ENCODE measurements at places on chromosomes 11 and 22.

DNA sequence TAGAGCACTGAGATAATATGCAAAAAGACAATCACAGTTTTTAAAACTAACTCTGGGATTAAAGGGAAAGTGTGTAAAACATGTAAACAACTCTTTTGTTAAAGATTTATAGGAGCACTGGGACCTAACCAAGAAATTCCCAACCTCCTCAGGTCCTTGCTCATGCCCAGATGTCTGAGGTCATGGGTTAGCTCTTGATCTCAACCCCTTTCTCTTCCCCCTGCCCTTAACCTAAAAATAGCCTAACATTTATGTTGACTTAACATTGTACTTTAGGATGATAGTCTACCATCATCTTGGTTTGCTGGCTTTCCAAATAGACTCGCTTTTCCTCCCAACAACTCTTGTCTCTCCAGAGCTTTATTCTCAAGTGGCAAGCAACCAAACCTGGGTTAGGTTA, 258.2 kb upstream of the FAT3 start:
- DNase-seq, result no peak

GRCh38 chr22:26426924-26427323, 2.1 kb upstream of the ASPHD2 start:
- DNase-seq, result no peak

DNA sequence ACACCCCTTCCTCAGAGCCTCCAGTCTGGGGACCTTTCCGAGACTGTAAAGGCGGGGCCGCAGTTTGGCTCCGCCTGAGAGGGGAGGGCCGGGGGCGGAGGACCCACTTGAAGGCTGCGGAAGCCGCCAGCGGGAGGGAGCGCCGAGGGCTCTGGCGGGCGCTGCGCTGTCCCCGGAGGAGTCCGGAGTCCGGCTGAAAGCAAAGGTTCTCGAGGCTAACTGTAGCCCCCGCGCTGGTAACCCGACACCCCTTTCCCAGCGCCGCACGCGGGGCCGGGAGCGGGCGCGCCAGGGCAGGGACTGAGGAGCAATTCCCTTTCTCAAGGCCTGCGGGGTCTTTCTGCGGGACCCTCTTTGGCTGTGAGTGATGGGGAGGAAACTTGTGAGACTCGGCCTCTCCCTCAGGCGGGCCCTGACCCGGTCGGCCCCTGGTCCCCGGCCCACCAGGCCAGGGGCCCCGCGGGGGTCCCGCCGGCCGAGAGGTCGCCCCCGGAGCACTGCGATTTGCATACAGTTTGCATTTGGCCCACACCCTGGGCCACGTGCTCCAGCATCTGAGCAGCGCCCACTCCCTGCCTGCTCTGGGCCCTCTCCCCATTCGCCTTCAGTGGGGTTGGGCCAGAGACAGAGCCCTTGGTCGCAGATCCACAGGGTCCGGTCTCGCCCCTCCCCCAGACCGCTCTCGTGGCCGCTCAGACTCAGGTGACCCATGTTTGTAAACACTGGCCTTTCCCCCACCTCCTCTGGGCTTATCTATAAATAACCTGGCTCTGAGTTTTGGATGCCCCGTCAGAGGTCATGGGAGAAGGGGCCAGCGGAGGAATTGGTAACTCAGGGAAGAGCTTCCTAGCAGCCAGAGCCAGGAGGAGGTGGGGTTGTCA, 519 bp upstream of the ART5 start:
- DNase-seq, result peak; percentile 26

- DNase-seq, result no peak
Observed at GRCh38 chr11:7364660-7365059, 113.0 kb downstream of the SYT9 start.

DNA sequence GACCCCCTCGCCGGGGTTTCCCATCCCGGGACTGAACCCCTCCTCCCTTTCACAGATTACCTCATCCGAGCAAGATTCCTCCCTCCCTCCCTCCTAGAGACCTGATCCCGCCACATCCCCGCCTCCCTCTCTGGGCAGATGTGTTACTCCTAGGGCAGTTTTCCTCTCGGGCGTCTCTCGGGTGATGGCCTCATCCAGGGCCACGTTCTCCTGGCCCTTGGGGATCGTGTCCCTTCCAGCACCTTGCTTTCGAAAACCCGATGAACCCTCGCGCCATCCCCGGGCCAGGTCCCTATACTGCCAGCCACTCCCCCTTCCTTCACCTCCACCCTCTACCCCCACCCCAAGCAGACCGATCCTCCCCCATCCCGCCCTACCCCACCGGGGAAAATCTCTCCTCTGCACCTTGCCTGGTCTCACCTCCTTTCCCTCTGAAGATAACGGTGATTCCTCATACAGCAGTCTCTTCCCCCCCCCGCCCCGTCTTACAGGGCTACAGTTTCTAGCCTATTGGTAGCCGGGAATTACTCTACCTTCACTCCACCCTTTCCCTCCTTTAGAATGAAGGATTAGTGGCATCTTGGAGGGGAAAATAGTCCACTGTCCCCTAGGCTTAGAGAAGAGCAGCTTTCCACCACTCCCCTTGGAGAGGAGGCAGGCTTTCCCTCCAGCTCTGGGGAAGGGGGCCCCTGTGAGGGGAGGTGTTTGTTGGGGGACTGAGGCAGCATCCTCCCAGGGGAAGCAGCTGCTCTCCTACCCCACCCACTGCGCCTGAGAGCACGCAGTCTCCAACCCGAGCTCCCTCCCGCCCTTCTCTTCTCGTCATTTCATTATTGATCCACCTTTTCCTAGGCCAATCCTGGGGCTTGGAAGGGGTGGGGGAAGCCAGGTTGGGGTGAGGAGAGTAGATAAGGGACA, 1.2 kb downstream of the KMT2A start:
- no peak for DNase-seq

- no peak for DNase-seq
Observed at GRCh38 chr11:109422870-109423465, 978 bp downstream of the C11orf87 start.

- no peak for DNase-seq
Observed at GRCh38 chr11:63874511-63874910, 35.6 kb downstream of the MARK2 start.

DNA sequence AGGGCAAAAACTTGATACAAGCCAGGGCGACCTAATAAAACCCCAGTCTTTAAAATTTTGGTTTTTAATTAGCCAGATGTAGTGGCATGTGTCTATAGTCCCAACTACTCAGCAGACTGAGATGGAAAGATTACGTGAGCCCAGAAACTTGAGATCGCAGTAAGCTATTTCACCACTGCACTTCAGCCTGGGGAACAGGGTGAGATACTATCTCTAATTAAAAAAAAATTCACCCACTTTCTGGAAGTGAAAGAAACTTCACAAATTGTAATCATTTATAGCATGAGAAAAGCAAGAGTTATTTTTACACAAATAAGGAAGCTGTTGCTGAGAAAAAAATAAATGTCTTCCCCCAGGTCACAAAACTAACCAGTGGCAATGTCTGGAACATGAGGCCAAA, 882 bp upstream of the GLYATL2 start:
- DNase-seq, result no peak

DNA sequence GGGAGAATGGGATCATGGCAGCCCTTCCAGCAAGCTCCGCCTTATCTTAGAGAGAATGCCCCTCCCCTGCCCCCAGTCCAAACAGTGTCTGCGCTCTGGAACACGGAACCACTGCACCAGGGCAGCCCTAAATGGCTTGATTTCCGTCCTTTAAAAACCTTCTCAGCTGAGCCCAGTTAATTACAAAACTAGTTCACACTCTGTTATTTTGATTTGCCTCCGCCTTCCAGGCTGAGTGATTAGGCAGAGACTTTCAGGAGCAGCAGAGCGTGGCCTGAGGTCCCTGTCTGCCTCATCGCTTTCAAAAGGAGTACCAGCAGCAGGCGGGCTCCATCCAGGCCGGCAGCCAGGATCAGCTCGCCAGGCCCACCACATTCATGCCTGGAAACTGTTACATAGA, 313.0 kb downstream of the BRD1 start:
- DNase-seq, result no peak

DNA sequence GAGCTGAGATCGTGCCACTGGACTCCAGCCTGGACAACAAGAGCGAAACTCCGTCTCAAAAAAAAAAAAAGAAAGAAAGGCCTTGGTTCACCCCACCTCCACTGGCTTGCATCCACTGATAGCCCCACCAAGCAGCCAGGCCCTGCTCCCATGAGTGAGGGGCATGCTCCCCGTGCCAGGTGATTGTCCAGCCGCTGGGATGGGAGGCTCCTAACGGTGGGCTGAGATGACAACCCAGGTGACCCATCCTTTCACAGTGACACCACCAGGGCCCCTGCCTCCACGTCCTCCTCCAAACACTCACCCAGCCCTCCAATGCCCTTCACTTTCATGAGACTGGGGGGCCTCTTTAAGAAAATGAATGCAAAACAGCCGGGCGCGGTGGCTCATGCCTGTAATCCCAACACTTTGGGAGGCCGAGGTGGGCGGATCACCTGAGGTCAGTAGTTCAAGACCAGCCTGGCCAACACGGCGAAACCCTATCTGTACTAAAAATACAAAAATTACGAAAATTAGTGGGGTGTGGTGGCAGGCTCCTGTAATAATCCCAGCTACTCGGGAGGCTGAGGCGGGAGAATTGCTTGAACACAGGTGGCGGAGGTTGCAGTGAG, 8.6 kb upstream of the DERL3 start:
- no peak for DNase-seq

DNA sequence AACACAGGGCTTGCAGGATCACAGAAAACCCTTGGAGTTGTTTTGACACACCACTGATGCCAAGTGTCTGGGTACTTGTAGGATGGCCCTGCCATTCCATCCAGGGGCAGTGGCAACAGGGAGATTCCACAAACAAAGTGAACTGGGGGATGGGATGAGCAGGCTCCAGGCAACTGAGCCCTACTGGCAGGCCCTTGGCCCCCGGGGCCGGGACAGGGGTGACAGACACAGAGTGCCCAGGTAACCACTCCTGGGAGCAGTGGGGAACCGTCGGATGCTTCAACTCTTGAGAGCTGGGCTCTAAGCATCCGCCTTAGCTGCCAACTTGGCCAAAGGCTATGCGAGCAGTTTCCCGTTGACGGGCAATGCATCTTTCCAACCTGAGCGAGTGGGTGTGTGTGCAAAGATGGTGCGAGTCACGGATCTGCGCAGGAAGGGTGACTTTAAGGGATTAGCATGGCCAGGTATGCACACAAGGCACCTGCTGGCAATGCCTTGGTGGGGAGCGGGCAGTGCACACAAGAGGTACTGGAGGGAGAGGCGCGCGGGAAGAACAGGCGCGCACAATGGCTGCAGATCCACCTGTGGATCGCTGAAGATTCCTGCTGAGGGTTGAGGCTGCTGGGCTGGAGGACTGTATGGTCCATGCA, 83.1 kb upstream of the PRODH start:
- DNase-seq, result no peak

- DNase-seq, result no peak
Observed at GRCh38 chr11:105227363-105227762, 87.8 kb upstream of the CARD18 start.

DNA sequence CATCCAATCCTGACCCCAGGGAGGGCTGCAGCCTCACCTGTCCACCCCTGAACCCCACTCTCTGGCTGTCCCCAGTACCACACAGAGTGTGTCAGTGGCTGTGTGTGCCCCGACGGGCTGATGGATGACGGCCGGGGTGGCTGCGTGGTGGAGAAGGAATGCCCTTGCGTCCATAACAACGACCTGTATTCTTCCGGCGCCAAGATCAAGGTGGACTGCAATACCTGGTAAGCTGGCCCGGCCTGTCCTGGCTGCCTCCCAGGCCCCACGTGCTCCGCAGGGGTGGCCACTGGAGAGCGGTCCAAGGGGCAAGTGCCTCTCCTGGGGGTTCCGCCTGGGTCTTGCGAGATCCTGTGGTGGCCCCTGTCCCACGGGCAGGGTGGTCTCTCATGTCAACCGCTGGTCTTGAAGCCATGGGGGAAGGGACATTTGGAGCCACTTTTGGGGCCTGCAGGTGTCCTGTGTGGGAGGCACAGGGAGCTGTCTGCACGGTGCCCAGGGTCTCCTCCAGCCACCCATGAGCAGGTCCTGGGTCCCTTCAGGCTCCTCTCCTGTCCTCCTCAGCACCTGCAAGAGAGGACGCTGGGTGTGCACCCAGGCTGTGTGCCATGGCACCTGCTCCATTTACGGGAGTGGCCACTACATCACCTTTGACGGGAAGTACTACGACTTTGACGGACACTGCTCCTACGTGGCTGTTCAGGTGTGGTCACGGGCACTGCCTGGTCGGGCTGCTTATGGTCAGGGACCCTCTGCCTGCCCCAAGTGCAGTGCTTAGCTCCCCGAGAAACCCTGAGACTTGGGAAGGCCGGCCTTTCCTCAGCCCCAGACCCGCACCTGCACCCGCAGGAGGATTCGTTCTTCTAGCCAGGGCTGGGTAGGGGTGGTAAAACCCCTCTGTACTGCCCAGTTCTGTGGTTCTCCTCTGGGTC, 11.8 kb downstream of the MUC2 start:
- no peak for DNase-seq

DNA sequence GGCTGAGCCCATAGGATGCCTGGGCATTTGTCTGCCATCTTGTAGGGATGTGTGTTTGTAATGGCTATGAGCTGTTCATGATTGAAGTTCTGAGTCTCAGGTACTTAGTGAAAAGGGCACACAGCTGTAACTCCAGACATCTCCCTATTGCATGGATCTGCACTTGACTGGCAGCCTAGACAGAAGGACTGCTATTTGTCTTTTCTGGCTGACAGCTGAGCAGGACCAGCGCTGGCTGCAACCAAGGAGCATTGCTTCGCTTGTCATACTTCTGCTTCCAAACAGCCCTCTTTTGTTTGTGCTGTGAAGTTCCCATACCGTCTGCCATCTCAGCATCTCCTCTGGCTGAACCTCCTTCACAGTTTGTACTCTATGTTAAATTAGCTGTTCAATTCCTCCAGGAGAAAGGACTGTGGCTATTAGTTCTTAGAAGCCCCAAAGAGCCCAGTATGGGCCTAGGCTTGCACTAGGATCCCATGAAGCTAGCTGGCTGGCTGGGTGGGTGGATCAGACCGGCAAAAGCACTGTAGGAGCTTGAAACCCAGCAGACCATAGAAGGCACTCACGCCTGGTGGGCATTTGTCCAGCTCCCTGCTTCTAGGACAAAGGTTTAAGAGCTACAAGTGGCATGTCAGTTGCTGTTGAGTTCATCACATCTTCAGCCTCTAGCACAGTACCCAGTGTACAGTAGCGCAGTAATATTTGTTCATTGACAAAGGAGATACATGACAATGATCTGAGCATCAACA, 20.4 kb downstream of the HIRA start:
- DNase-seq, result no peak

DNA sequence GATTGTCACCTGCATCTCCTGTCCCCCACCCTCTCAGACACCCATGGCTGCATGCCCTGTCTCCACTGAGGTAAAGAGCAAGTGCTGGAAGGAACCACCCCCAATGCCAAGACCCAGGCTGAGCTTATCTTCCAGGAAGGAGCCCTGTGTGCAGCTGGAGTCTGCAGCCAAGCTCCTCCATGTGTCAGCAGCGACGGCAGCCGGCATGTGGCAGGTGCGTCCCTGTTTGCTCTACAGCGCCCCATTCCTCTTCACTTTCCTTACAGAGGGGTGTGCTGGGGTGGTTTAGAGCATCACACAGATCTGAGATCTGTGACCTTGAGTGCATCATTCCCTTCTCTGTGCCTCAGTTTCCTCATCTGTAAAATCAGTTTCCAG, 7.7 kb upstream of the MN1 start:
- DNase-seq, result no peak

- no peak for DNase-seq
Observed at GRCh38 chr22:19352766-19353165, 61.2 kb upstream of the CLTCL1 start.

- DNase-seq, result no peak
Observed at GRCh38 chr11:17333799-17334586, 17.6 kb upstream of the NCR3LG1 start.

GRCh38 chr11:36365907-36366306, 69.8 kb downstream of the PRR5L start:
- DNase-seq, result no peak
